ENCODE measurements at places on chromosomes 3 and 15.

DNA sequence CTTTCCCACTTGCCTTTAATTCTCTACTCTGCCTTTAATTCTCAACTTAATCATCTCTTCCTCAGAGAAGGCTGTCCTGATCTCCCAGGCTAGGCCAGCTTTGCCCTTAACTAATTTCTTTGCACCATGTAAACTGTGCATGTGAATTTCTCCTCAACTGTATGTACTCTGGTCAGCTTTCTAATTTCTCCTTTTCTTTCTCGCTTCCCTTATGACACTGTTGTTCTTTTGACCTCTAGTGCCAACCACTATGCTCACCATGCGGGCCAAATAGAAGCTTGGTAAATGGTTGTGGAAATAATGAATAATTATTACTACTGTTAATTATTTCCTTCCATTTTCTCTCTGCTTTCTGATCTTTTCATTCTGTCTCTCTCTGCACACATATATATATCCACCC is 269.0 kb upstream of the CRBN start:
- DNase-seq, result no peak

GRCh38 chr3:134306320-134306719 is 55.7 kb upstream of the RYK start:
- DNase-seq, result no peak

DNA sequence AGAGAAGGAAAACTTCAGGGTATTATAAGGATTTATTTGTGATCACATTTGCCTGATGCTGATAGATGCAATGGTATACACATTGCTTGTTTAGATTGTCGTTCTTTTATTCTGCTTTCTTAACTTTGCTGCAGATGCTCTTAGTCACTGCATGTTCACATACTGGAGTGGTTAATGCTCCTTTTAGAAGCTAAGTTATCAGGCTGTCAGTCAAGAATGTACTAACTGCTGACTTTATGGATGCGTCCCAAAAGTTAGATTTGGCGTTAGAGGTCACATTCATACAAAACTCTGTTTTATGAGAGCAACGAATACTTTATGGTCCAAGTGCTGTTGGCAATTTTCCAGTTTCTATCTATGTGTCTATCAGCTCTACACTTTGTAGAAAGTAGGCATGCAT is 160.7 kb downstream of the BBX start:
- DNase-seq, result no peak

DNA sequence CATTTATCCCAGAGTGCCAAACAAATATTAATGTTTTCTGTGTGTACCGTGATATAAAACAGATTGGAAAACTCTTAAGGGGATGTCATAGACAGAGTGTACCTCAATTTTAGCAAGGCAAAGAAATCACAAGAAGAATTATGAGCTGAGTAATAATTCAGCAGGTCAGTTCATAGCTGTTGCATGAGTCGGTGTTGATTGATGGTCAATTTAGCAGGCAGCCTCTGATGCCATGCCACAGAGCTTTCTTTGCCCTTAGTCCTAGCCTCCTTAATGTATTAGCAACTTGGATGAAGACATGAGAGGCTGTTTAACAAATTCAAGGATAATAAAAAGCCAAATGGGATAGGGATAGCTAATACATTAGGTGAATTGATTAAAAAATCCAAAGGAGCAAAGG is 6.8 kb downstream of the SLC35A5 start:
- DNase-seq, result no peak

- DNase-seq, result peak; percentile 34
These were observed 650.5 kb downstream of the ROBO2 start for GRCh38 chr3:77690284-77690845.

DNA sequence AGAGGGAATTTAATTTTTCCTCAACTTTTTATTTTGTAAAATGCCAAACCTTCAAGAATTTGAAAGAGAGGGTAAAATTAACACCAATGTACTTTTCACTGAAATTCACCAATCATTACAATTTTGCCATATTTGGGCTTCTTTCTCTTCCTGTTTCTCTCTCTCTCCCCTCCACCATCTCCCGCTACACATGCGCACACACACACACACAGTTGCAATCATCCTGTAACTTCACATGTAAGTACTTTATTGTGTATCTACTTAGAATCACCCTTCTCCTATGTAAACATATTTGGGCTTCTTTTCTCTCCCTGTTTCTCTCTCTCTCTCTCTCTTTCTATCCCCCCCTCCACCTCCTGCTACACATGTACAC is 7.4 kb downstream of the ARL14 start:
- no peak for DNase-seq

DNA sequence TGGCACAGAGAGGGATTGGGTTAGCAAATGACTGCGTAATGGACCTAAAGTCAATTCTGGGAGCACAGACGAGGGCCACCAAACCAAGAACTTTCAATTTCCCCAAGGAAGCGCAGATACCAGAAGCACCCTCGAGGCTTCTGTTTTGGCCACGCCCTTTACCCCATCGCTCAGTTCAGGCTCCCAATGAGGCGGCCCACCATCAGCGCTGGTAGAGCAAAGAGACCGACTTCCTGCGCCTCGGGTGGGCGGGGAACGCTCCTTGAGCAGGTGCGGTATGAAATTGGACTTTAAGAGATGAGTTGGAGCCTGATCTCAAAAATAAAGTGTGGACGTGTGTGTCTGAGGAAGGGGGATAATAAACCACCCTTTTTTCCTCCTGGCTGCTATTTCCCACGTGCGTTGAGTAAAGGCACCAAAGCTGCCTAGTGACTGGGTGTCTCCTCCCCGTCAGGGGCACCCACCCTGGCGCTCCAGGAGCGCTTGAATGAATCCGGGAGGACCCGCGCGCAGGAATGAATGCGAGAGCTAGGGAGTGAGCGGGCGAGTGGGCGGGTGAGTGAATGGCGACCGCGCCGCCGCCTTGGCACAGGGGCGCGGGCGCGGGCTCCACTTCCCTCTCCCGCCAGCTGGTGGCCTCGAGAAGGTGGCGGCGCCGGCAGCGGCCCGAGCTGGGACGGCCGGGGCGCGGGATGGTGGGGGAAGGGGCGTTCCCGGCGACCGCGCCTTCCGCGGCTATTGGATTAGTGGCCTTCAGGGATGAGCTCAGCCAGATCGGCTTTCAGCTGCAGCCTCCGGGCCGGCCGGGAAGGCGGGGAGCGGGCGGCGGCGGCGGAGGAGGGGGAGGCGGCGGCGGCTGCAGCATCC is at the start of gene SPSB4:
Gene SPSB4 (plus strand): TSS at position 772 of the 867 bp plus-strand sequence. CDS start 14,758 bp downstream, outside the sequence.
- DNase-seq, result peak; percentile 93

DNA sequence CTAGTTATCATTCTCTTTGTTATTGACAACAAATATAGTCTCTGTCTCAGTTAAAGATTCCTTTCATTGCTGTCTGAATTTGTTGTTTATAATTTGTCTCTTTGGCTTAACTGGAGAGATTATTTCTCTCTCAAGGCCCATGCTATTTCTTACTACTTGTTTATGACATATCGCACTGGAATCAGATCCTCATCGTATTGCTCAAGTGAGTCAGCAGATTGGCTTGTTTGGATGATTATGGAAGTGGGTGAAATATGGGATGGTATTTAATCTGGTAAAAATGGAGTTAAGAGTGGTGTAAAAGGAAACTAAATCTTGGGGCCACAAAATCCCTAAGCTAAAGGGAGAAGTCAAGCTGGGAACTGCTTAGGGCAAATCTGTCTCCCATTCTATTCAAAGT is 613.1 kb downstream of the SI start:
- DNase-seq, result no peak

- DNase-seq, result no peak
These were observed 37.8 kb downstream of the LMCD1 start for GRCh38 chr3:8539419-8539818.

GRCh38 chr15:70469182-70469581 is 294.2 kb downstream of the UACA start:
- no peak for DNase-seq

DNA sequence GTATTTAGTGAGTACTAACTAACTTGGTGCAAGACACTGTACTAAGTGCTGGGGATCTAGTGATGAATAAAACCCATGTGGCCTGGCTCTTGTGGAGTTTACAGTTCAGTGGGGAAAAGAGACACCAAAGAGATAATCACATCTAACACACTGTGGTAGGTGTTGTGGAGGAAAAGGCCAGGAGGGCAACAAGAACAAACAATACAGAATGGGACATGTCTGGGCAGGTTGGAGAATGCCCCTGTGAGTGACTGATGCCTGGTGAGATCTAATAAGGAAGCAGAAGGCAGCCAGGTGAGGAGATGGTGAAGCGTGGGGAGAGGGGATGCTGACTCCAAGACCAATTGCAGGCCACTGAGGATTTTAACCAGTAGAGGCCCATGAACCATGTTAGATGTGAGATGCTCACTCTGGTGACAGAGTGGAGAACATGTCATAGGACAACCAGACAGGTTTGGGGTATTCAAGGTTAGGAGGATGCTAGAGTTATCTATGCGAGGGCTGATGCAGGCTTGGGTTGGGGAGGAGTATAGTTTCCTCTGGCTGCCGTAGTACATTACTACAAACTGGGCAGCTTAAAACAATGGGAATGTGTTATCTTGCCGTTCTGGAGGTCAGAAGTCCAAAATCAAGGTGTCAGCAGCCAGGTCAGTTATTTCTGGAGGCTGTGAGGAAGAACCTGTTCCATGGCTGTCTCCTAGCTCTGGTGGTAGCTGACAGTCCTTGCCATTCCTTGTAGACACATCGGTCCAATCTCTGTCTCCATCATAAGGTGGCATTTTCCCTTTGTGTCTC is 81.4 kb downstream of the ARNT2 start:
- no peak for DNase-seq

DNA sequence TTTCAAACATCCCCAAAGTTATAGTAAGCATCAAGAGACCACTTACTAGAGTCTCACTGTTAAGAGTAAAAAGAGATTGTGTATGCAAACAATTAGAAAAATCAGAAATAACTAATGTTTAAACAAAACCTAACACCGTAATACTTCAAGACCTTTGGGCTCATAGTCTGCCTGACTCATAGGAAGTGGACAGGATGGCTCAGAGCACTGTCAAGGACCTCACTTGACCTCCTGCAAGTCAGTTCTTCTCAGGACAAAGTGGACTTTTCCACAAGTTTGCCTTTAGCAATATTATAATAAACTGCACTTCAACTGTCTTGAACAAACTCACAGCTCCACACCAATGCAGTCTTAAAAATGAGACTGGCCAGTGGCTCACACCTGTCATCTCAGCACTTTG is 34.8 kb downstream of the IL12A start:
- DNase-seq, result no peak

DNA sequence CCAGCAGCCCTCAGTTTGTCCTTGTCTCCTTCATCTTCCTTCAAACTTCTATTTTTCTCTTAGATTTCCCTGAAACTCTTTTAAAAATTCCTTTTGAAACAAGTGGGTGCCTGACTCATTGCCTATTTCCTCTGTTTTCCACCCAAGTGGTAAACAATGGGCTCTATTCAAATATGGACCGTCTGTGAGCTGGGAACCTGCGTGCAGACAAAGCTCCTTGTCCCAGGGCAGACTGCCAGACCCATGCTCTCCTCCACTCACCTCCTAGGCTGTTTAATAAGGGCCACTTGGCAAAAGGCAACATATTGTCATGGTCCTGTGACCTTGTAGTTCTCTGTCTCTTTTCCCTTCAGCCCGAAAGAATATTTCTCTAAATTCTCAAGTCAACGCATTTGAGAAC is 332.7 kb upstream of the THBS1 start:
- no peak for DNase-seq

DNA sequence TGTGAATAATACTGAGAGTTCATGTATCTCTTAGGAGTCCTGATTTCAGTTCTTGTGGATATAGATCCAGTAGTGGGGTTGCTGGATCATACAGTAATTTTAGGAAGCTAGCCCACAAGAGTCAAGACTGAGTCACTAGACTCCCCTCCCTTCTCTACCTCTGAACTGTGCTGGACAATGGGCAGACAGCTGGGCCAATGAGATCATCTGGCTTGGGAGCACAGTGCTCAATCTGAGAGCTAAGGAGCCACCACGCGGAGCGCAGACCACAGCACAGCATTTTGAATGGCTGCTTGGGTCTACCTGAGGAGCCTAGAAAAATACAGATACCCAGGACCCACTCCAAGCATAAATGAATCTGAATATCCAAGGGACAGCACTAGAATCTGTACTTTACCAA is 32.5 kb downstream of the WNT5A start:
- DNase-seq, result no peak

DNA sequence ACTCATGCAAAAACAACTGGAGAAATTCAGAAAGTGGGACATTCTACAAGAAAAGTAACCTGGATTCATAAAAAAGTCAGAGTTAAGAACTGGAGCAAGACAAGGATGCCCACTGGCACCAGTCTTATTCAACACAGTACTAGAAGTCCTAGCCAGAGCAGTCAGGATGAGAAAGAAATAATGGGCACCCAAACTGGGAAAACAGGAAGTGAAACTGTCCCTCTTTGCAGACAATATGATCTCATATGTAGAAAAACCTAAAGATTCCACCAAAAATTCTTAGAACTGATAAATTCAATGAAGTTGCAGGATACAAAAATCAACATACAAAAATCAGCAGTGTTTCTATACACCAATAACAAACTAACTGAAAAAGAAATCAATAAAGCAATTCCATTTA is 37.4 kb downstream of the TXNRD3 start:
- no peak for DNase-seq

DNA sequence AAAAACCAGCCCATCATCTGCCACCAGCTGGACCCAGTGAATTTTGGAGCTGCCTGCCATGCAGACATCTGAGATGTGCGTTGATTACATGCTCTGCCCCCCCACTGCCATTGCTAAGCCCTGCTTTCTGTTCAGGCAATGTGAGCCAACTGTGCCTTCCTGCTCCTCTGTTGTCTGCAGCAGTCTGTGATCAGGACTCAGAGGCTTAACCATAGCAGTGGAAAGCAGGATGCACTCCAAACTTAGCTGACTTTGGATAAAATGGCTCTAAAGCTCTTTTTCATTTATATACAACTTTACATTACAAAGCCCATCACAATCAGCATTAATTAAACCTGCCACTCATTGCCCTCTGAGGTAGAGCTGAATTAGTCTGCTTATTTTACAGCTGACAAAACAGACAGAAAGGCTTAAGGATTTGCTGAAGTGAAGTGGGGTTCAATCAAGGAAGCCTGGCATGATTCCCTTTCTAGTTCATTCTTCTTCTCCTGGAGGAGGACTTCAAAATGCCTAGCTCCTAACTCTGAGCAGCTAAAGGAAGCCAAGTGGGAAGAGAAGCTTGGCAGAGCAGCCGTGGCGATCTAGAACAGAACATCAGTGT is 15.7 kb upstream of the RPS27L start:
- DNase-seq, result peak; percentile 39
